Globus pallidus (tissue), 1 donor: ENCODE measurements at places on chromosomes 7 and 10.

DNA sequence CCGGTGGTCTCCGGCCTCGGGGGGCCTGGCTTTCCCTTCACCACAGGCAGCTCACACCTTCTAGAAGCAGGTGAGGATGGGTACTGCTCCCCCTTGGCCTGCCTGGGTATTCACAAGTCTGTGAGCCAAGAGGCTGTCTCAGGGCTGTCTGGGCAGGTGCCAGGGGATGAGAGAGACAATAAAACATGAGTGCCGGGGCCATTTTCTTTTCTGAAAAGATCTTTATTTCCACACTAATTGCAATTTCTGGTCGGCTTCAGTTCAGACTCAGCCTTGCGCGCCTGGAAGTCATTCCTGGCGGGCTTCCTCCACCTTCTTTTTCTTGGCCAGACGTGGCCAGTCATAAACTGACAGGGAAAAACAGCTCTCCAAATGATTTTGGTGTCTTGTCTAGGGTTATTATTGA is 171.2 kb downstream of the ARHGAP12 start:
- peak; percentile 34 for DNase-seq

GRCh38 chr10:66649626-66650025 is 276.2 kb upstream of the LRRTM3 start:
- DNase-seq: no peak

GRCh38 chr7:116232920-116233319 is 22.6 kb downstream of the TES start:
- DNase-seq: no peak

- DNase-seq: peak; percentile 24
These were observed 113.2 kb downstream of the DNAH11 start for GRCh38 chr7:21656081-21656480.

- DNase-seq: no peak
These were observed 65.5 kb upstream of the SRPK2 start for GRCh38 chr7:105454095-105454747.

DNA sequence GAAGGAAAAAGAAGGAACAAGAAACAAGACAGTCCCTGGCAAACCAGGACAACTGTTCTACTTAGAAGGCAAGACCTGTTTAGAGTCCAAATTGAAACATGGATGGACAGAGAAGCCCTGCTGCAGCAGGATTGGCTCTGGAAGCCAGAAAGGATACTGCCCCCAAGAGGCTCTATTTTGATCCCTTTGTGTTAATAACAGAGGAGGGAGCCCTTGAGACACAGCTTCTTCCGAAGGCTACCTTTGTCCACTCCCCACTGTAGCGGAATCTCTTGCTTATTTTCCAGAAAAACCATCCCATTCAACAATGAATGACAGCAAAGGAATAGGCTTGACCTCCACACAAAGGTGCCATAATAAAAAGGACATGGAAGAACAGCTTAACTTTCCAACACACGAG is 120.3 kb upstream of the FOXK1 start:
- DNase-seq: no peak

DNA sequence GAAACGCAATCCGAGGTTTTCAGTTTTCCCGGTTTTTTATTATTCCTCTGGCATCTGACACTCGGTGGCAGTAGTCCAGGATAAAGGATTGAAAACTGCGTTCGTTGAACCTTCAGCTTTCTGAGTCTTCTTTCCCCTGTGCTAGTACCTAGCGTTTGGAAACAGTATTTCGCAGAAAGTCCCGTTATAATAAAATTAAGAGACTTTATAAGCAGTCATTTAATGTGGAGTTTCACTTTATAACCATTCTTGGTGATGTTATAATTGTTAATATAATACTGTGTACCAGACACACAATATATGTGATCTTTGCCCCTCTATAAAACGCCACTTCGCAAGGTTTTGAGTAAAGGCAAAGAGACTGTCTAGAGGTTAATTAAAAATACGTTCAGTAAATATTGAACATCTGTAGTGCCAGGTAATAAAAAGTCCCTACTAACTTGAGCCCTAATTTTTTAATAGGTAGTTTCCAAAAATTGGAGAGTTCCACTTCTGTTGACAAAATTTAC is 874 bp downstream of the CISD1 start:
- DNase-seq: no peak

DNA sequence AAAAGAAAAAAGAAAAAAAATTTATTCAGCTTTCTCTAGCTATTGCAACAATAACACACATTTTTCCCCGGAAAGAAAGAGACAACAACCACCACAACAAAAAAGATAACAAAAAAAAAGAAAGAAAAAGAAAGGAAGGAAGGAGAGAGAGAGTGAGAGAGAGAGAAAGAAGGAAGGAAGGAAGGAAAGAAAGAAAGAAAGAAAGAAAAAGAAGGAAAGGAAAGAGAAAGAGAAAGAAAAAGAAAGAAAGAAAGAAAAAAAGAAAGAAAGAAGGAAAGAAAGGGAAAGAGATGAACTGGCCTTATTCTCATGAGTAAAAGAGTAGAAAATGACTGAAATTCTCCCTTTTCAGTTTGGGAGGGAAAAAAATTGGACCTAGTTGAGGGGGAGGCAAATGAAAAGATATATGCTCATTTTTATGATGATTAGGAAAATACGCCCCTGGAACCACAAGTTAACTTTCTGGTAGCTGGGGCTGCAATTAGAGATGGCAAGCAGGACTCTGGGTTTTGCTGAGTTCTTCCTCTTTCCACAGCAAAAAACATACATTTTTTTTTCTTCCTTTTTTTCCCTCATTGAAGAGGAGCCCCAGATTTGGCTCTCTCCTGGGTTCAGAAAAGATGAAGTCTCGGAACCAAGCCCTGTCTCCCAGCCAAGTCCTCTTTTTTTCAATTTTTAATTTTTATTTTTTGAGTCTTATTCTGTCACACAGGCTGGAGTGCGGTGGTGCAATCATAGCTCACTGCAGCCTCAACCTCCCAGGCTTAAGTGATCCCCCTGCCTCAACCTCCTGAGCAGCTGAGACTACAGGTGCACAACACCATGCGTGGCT is 12.6 kb upstream of the PRDX3 start:
- no peak for DNase-seq

GRCh38 chr7:98024075-98024474 is 34.1 kb upstream of the OCM2 start:
- no peak for DNase-seq

DNA sequence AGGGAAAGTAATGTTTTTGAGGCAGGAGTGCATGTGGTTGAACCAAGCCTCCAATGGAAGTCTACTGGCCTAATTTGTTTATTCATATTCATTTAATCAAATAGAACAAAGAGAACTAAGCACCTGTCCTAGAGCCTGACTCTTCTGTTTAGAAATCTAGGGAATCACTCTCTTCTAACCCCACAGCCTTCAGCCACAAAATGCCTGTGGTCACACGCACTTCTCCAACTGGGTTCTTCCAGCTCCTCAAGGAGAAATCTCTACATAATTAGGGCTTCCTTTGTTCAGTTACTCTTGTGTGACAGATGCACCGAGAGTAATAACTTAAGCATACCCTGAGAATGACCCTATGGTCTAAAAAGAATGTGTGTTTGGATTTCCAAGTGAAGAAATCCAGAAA is 133.7 kb upstream of the NAMPT start:
- DNase-seq: no peak

GRCh38 chr7:159040912-159041711 is 103.6 kb downstream of the VIPR2 start:
- DNase-seq: no peak

- DNase-seq: no peak
These were observed 30.6 kb downstream of the POR start for GRCh38 chr7:75945297-75946168.

DNA sequence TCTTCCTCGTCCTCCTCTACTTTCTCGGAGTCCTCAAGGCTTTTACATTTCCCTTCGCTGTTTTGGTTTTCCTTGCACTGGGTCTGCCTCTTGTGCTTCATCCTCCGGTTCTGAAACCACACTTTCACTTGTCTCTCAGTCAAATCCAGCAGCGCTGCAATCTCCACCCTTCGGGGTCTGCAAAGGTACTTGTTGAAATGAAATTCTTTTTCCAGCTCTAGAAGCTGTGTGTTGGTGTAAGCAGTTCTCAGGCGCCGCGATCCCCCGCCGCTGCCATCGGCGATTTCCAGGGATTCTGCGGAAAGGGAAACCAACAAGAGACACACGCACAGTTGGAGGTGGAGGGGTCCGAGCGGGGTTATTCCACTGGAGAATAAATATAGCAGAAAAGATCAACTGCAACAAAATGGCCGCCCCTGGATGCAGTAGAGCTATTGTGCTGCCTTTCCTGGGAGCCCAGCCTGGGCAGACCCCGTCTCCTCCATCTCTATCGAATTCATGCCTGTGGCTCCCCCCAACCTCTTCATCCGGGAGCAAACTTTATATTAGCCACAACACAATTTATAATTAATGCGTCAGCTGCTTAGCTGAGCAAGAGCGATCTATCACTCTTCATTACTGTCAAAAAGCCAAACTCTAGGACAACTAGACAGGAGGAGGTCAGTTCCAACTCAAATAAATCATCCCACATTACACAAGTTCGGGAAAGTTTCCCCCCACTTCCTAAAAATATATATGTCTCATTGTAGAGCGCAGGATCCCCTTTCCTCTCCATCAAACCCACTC is 1.1 kb downstream of the HOXA2 start:
- no peak for DNase-seq

DNA sequence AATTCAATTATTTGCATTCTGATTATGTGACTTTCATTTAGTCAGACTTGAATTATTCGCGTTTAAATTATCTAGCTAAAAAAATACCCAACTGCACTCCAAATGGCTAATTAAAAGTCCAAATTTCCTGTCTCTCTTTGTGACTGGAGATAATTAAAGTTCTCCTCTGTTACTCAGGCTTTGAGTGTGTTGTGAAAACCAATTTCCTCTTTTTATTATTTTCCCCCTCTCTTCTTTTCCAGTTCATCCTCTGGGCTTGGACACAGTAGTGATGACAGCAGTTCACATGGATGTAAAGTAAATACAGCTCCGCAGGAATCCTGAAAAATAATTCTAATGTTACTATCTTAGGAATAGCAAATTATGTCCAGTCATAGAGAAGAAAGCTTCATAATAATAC is 80.6 kb downstream of the SNX10 start:
- no peak for DNase-seq

DNA sequence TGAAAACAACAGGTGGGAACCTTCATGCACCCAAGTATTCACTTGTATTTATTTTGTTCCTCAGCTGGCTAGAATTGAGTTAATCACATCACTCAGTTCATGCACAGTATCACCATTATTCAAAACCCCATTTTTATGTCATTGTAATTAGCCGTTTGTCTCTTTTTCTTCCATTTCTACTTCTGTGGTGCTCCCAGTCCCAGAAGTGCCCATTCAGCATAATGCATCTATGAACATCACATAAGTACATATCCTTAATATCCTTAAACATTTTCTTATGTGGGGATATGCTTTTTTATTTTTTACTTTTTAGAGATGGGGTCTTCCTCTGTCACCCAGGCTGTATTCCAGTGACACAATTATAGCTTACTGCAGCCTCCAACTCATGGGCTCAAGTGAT is 510.9 kb upstream of the MGMT start:
- no peak for DNase-seq

DNA sequence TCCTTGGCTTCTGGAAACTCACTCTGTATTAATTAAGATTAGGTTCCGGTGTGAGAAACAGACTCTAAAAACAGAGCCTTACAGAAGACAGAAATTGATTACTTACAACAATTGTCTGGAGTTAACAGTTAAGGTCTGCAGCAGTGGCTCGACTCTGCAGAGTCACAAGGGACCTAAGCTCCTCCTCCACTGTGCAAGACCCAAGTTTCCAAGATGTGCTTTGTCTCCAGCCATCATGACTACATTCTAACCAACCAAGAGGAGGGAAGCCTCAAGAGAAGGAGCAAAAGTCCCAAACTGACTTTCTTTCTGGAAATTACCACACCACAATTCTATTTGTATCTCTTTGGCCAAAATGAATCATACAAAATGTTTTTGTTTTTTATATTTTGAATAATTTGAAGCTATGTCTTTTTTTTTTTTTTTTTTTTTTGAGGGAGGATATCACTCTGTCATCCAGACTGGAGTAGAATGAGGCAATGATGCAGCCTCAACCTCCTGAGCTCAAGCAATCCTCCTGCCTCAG is 14.2 kb upstream of the ODAD2 start:
- no peak for DNase-seq

DNA sequence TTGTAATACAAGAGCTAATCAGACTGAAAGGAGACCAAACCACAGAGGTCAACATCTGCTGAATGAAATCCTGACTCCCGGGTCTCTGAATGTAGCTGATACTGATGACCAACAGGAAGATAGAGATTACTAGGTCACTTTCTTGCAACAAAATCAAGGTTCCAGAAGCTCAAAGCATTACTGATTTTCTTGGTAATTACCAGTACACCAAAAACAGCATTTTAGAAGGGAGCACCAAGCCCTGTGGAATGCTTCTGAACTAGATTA is 177.7 kb downstream of the SLC25A13 start:
- no peak for DNase-seq

DNA sequence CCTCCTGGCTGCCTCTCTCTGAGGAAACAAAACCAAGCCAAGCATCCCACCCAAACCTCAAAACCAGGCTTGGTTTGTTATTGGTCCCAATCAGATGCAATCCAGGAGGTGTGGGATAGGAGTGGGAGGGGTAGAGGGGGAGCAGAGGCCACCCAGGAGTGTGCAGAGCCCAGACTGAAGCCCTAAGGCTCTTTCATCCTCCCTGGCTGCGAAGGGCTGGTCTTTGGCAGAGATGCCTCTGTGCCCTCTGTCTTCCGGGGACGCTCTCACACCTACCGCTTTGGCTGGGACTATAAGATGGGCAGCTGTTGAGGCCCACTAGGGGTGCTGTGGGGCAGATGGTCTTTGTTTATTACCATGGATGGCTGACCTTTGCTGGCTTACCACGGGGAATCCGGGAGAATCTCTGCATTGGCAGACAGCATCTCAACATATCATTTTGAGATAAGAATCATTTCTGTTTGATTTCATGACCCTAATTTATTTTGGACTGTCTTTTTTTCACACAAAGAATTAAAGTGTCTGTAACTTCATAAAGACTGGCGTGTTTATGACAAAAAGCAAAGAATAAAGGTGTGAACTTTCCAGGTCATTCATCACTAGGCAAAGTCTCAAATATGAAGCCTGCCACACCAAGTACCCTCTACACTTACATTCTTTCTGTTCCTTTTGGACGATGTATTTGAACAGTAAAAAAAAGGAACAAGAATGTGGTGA is 6.5 kb upstream of the DENND2A start:
- DNase-seq: peak; percentile 55

- no peak for DNase-seq
These were observed 208.6 kb downstream of the ZNF365 start for GRCh38 chr10:62582804-62583208.

- DNase-seq: no peak
These were observed 7.0 kb downstream of the ALOX5 start for GRCh38 chr10:45380903-45381620.

GRCh38 chr10:80945264-80945880 is 407.7 kb downstream of the SH2D4B start:
- DNase-seq: peak; percentile 35

- DNase-seq: no peak
These were observed 4.2 kb downstream of the AFAP1L2 start for GRCh38 chr10:114400091-114400490.

- DNase-seq: no peak
These were observed 388.7 kb upstream of the NRP1 start for GRCh38 chr10:33723181-33723580.
